ENCODE measurements at places on chromosomes 1 and 21. TPM values are rescaled to one million over a fixed set of nuclear protein-coding genes. Genes with fewer than 3 reads are reported as not detected.

GRCh38 chr1:152878042-152878441, at the start of gene SMCP:
TSS of gene SMCP (plus strand) at chr1:152878322. CDS start at chr1:152884423, 6,101 bp downstream.
- no peaks in the 10 kb centered on the region for H3K36me3 ChIP-seq
- no peak within 1 kb of the TSS for H3K4me3 ChIP-seq
- H3K27ac ChIP-seq = no peak within 1 kb of the TSS
- no peaks in the 10 kb centered on the region for H3K4me1 ChIP-seq
- no peaks in the 10 kb centered on the region for H3K27me3 ChIP-seq
- DNase-seq = peak; percentile 83

- H3K4me3 ChIP-seq = no peak overlapping the region
- no peaks in the 10 kb centered on the region for H3K4me1 ChIP-seq
- no peaks in the 10 kb centered on the region for H3K27me3 ChIP-seq
- no peak overlapping the region for H3K27ac ChIP-seq
- DNase-seq = no peak
Measured at GRCh38 chr1:94022471-94023189, 98.3 kb downstream of the ABCA4 start.

- peaks cover 10% of the 10 kb centered on the region for H3K4me1 ChIP-seq
- no peaks in the 10 kb centered on the region for H3K36me3 ChIP-seq
- H3K4me3 ChIP-seq = no peak overlapping the region
- DNase-seq = no peak
- H3K27me3 ChIP-seq = no peaks in the 10 kb centered on the region
Measured at GRCh38 chr1:32759997-32760623, 57.0 kb downstream of the YARS1 start.

DNA sequence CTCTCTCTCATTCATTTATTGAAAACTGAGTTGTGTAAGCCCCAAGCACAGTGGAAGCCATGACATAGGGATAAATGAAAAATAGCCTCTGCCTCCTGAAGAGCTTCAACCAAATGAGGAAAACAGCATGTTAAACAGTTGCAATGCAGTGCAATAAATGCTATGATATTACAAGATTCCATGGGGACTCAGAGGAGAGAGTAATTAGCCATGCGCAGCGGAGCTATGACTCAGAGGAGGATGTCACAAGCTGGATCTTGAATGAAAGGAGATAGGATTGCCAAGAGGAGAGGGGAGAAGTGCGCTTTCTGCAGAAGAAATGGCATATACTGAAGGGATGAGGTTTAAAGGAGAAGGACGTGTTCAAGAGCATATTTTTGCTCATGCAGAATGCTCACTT, 231.3 kb upstream of the PLXNA2 start:
- no peaks in the 10 kb centered on the region for H3K4me1 ChIP-seq
- H3K27me3 ChIP-seq = no peaks in the 10 kb centered on the region
- H3K36me3 ChIP-seq = no peaks in the 10 kb centered on the region
- H3K4me3 ChIP-seq = no peak overlapping the region
- no peak for DNase-seq
- no peak overlapping the region for H3K27ac ChIP-seq

GRCh38 chr1:5622412-5622811, 369.8 kb downstream of the NPHP4 start:
- no peaks in the 10 kb centered on the region for H3K27me3 ChIP-seq
- no peaks in the 10 kb centered on the region for H3K4me1 ChIP-seq
- H3K36me3 ChIP-seq = no peaks in the 10 kb centered on the region
- H3K27ac ChIP-seq = no peak overlapping the region
- H3K4me3 ChIP-seq = no peak overlapping the region
- DNase-seq = no peak

DNA sequence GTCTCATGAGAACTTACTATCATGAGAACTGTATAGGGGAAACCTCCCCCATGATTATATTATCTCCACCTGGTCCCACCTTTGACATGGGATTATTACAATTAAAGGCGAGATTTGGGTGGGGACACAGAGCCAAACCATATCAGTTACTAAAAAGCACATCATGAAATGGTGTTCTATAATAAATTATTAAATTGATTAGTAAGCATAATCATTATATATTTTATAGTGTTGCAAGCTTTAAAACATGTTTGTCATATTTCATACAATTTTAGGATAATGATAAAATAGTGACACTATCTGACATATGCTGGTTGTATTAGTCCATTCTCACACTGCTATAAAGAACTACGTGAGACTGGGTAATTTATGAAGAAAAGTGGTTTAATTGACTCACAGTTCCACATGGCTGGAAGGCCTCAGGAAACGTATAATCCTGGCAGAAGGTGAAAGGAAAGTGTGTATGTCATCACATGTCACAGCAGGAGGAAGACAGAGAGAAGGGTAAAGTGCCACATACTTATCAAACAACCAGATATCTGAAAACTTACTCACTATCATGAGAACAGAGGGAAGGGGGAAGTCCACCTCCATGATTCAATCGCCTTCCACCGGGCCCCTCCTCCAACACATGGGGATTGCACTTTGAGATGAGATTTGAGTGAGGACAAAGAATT, 539.2 kb upstream of the OLFM3 start:
- no peak for DNase-seq
- H3K27ac ChIP-seq = no peak overlapping the region
- no peaks in the 10 kb centered on the region for H3K4me1 ChIP-seq
- H3K36me3 ChIP-seq = no peaks in the 10 kb centered on the region

DNA sequence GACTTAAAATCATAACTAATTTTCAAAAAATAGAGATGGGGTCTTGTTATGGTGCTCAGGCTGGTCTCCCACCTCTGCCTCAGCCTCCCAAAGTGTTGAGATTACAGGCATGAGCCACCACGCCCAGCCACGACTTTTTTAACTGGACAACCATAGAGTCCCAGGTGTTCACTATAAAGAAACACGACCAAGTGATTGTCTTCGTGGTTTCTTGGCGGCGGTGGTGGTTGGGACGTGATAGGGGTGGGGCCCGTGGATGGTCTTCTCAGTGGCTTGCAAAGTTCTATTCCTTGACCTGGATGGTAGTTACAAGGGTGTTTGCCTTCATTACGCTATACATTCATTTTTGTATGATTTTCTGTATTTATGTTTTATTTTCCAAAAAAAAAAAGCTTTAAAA, 34.6 kb upstream of the COX20 start:
- no peaks in the 10 kb centered on the region for H3K27me3 ChIP-seq
- no peak for DNase-seq
- H3K4me3 ChIP-seq = no peak overlapping the region
- H3K36me3 ChIP-seq = no peaks in the 10 kb centered on the region
- H3K27ac ChIP-seq = no peak overlapping the region
- peaks cover 4% of the 10 kb centered on the region for H3K4me1 ChIP-seq

DNA sequence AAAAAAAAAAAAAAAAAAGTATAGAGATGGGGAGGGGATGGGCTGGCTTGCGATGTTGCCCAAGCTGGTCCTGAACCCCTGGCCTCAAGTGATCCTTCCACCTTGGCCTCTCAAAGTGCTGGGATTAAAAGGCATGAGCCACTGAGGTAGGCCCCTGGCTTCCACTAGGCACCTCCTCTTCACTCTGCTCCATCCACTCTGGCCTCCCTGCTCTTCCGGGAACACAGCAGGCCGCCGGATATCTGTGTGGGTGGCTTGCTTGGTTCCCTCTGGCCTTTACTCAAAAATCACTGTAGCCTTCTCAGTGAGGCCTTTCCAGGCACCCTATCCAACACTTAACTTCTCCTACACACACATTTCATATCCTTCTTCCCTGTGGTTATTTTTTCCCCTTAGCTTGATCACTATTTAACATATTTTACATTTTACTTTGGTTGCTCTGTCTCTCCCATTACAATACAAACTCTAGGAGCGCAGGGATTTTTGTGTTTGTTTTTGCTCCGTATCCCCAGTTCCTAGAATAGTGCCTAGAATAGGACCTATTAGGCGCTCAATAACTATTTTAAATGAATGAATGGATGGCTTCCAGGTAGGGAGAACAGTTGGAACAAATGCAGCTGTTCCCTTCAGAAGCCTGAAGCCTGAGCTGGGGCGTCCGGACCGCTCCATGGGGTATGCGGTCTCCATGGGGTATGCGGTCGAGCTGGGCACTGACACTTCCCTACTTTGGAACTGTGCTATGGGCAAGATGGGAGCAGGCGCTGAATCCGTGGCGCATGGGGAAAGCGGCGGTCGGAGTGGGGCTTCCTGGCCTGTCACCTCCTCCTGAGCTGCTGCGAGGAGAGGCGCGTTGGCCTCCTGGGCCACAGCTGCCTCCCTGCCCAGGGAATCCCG, 46.7 kb downstream of the H3-3A start:
- H3K4me1 ChIP-seq = peaks cover 37% of the 10 kb centered on the region
- H3K4me3 ChIP-seq = peak overlapping the region; percentile 51
- no peaks in the 10 kb centered on the region for H3K36me3 ChIP-seq
- H3K27ac ChIP-seq = no peak overlapping the region
- DNase-seq = no peak

DNA sequence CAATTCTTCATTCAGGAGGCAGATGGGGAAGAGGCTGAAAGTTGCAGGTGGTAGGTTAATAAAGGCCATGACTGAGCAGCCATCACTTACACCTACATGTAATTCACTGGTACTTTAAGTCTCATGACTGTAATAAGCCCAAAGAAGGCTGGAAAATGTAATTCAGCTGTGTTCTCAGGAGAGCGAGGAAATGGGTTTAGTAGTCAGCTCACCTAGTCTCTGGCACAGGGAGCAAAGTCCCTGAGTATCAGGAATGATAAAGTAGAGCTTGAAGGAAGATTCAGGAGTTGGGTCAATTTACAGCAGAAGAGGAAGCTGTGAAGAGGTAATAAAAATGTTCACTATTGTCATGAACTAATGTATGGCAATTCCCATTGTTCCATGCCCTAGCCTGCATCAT, 393.4 kb upstream of the KAZN start:
- no peaks in the 10 kb centered on the region for H3K36me3 ChIP-seq
- H3K4me1 ChIP-seq = no peaks in the 10 kb centered on the region
- H3K4me3 ChIP-seq = no peak overlapping the region
- H3K27me3 ChIP-seq = no peaks in the 10 kb centered on the region
- DNase-seq = no peak

DNA sequence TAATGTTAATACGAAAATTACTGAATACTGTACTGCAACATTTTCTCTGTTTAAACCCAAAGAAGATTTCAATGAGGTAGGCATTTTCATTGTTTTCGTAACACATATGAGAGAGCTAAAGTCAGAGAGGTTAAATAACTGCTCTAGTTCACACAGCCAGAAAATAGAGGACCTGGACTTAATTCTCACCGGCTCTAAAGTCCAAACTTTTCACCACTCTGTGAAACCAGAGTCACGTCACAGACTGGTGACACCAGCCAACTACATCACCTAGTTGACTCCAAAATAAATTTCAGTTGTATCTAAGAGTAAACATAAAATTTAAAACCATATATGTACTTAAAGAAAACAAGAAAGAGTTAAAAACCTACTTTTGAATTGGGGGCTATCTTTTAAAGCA, 146.7 kb downstream of the FCRL5 start:
- no peak overlapping the region for H3K27ac ChIP-seq
- no peaks in the 10 kb centered on the region for H3K36me3 ChIP-seq
- no peak overlapping the region for H3K4me3 ChIP-seq
- no peak for DNase-seq

GRCh38 chr1:150674881-150675280, 22.1 kb downstream of the GOLPH3L start:
- DNase-seq = no peak
- H3K27ac ChIP-seq = no peak overlapping the region
- H3K27me3 ChIP-seq = no peaks in the 10 kb centered on the region
- 0 out of 2 replicates have a peak, but pooled peaks cover 3% of the 10 kb centered on the region for H3K36me3 ChIP-seq

DNA sequence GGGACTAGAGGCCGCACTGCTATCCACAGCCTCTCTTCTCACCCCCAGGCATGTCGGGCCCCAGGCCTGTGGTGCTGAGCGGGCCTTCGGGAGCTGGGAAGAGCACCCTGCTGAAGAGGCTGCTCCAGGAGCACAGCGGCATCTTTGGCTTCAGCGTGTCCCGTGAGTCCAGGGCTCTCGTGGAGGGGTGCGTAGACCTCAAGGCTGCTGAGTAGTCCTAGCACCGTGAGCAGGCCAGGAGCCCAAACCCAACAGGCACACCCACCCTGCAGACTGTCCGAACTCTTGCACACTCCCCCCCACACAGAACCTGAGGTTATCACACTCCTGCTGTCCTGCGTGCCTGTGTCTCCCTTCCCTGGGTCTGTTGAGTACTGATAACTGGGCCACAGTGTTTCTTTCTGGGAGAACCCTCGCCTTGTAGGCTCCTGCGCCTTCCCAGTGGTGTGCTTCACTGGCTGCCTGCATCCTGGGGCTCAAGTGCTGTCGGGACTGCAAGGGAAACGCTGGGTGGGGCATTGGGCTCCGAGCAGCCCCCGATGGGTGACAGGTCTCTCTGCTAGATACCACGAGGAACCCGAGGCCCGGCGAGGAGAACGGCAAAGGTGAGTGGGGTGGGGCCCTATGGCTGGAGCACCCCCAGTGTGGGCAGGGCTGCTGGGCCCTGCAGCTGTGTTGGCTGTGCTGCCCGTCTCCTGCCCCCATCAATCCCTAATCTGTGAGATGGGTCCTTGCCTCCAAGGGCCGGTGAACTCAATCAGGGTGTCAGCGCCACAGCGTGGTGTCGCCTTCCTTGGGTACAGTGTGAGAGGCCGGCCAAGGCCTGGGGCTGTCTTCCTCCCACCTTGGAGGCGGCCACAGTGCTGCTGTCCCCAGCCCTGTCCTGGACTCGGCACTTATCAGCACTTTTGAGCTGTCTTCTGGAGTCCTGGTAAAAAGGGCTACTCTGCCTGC, 4.0 kb upstream of the GJC2 start:
- H3K4me1 ChIP-seq = peaks cover 14% of the 10 kb centered on the region
- no peak overlapping the region for H3K27ac ChIP-seq
- no peaks in the 10 kb centered on the region for H3K27me3 ChIP-seq
- no peak for DNase-seq

DNA sequence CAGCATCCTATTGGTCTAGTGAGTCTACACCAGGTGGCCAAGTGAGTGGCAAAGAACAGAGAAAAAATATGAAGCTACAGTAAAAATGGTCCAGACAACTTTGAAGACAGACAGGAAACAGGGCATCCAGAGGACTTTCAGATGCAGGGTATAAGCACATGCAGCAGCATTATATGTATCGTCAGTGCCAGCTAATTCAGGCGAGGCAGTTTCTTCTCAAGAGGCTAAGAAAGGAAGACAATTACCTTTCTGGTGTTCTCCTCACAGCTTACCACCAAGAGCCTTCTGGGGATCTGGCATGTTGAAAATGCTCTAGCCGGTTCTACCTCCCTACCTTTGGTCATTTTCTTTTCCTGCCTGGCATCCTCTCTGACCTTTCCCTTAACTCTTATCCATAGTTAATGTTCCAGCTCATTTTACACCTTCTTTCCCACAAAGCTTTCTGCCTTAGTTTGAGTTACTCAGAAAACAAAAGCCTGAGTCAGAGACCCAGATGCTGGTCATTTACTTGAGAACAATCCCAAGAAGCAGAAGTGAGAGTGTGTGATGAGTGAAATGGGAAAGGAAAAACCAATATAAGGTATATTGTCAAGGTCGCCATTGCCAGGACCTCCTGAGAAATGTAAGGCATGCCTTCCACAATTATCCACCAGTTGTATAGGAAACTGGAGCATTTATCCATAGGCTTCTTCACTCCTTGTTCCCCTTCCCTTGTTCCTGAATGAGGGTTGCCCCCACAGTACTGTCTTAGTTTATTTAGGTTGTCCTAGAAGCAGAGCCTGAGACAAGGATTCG, 444.1 kb downstream of the PLPP3 start:
- DNase-seq = no peak
- H3K27me3 ChIP-seq = no peaks in the 10 kb centered on the region
- H3K27ac ChIP-seq = no peak overlapping the region
- no peaks in the 10 kb centered on the region for H3K4me1 ChIP-seq
- no peaks in the 10 kb centered on the region for H3K36me3 ChIP-seq
- H3K4me3 ChIP-seq = no peak overlapping the region

The SLFNL1 gene
- total RNA-seq = 1.5 TPM

The AIRE gene
- not detected for total RNA-seq

The FTCD gene
- 0.14 TPM for total RNA-seq

All from Karpas-422 (cell line).